ENCODE measurements at places on chromosomes 1 and 21.

GRCh38 chr1:219299420-219299819 lies 125.7 kb downstream of the LYPLAL1 start:
- DNase-seq, result no peak

DNA sequence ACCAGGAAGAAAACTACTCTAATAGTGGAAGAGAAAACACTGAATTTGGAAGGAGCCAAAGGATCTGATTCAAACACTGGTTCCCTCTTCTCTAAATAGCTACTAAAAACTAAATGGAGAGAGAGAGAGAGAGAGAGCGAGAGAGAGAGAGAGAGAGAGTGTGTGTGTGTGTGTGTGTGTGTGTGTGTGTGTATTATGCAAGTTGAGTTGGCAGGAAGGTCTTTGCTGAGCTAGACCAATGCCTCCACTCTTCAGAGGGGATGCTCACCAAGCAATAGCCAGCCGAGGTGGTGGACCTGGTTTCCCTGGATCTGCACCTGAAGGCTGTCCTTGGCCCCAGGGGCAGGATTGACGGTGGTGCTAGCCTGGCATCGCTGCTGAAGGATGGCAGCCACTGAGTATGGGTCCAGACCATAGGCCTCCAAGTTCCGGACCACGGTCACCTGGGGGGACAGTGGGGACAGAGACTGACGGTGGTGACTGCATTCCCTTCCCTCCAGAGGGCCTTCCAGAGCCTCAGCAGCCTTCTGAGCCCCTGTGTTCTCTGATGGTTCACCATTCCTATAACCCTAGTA lies 18.8 kb downstream of the EIF2D start:
- no peak for DNase-seq

- DNase-seq, result no peak
Measured at GRCh38 chr1:19203440-19203839, 6.6 kb downstream of the UBR4 start.

DNA sequence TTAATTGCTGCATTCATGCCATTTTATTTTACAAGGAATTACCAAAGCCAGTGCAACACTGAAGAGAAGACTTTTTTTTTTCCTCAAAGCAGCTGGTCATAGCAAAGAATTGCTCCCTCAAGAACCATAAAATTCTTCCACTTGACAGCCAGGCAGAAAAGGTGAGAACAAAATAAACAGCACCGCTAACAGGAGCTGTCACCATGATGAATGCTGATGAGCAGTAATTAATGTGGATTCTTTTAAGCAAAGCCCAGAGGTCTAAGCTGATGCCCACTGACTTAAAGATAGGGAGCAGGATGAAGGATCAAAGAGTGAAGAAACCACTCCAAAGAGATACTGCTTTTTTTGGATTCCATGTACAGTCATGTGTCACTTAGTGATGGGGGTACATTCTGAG lies 428.4 kb downstream of the BRINP3 start:
- no peak for DNase-seq

- DNase-seq, result no peak
Measured at GRCh38 chr1:109089242-109090015, 1.1 kb upstream of the TMEM167B start.

- no peak for DNase-seq
Measured at GRCh38 chr1:225044258-225044657, 114.8 kb downstream of the DNAH14 start.

GRCh38 chr1:10557714-10558113 lies 83.0 kb downstream of the PEX14 start:
- no peak for DNase-seq

DNA sequence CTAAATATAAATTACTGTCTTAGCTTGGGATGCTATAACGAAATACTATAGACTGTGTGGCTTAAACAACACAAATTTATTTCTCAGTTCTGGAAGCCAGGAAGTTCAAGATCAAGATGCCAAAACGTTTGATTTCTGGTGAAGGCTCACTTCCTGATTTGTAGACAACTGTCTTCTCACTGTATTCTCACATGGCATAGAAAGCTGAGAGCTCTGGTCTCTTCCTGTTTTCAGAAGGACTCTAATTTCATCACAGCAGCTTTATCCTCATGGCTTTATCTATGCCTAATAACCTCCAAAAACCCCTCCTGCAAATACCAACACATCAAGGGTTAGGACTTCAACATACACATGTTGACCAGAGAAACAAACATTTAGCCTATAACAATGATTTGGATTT lies 1795.5 kb downstream of the MRPL39 start:
- DNase-seq, result no peak

DNA sequence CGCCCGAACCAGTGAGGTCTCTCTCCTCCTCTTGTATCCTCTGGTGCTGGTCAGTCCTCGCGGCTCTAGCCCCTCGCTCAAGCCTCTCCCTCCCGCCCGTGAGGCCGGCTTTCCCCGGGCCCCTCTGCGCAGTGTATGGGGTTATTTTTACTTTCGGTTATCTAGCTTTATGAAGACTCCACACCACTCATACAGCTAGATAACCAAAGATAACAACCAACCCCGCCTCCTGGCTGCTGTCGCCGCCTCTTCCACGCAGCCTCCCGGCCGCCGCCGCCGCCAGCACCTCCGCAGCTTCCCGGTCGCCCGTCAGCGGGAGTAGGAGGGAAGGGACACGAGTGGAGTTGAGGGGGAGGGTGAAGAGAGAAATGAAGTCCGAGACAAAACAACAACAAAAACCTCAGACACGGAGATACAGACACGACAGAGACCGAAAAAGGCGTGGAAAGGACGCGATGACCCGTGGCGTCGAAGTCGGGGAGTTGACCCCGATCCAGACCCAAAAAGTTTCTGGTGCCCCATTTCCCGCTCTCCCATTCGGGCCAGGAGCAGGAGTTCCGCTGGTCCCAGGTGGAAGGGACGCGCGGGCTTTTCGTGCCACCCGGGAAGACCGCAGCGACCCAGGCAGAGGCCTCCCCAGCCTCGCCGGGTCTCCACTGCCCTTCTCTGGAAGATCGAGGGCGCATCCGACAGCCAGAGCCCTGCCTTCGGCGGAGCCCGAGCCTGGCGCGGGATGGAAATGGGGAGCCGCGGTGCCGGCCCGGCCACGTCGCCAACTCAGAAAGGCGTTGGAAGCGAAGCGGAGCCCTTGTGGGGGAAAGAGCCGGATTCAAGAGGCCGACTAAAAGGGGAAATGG lies 51.4 kb downstream of the RHBG start:
- DNase-seq, result no peak

DNA sequence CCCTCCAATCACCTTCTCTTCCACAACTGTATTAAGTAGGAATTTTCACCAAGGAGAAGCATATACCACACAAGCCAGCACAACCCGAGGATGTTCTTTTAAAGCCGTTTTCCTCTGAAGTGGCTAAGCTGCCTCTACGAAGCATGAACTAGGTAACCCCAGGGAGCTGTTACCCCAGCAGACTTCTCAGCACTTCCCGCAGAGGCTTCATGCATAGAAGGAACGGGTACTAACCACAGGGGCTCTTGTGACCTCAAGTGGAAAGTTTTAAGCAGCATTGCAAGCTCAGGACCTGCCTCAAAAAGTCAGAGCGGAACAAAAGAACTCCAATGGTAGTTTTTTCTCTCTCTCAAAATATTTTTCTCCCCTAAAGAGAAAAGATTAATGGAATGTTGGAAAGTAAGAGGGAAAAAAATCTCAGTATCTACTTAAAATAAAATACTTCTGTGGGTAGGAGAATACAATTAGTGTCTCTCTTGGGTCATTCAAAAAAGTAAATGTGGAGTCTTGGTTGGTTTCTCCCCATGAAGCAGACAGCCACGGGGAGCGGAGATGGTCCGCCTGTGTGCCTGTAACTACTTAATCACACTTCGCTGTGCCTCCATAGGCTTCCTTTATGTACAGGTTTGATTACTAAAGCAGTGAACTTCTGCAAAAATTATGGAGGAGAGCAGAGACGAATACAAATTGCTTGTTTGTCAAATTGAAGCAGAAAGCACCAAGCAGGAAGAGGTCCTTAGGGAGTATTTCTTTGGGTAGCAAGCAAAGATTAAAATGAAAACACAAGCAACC lies 40.9 kb downstream of the STX6 start:
- no peak for DNase-seq

GRCh38 chr1:157798211-157798610 lies 21.3 kb upstream of the FCRL2 start:
- DNase-seq, result no peak

DNA sequence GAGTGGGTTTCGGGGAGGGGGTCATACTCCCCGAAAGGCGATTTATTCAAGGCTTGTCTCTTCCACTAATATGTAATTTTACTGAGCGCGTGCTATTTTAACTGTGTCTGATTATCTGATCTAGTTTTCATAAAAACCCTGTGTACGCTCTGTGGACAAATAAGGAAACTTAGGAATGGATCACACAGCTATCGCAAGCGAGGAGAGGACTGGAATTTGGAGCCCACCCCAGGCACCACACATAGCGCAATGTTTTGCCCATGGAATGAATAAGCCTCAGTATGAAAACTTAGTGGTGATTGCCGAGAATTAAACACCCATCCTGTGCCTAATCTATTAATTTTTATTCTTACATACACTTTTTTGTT lies 9.8 kb upstream of the RAB42 start:
- DNase-seq, result no peak

- no peak for DNase-seq
Measured at GRCh38 chr1:64855557-64855956, 110.7 kb downstream of the RAVER2 start.

- no peak for DNase-seq
Measured at GRCh38 chr1:19852036-19852435, 30.2 kb upstream of the OTUD3 start.

GRCh38 chr1:200075938-200076546 lies 48.5 kb downstream of the NR5A2 start:
- DNase-seq, result no peak

GRCh38 chr1:28466226-28466778 lies 39.5 kb upstream of the RCC1 start:
- no peak for DNase-seq

GRCh38 chr1:33276573-33277298 lies 20.4 kb downstream of the ZNF362 start:
- DNase-seq, result no peak

- DNase-seq, result no peak
Measured at GRCh38 chr1:25550683-25551310, 7.4 kb downstream of the LDLRAP1 start.

- DNase-seq, result no peak
Measured at GRCh38 chr1:248611883-248612414, 14.4 kb upstream of the OR2T10 start.

DNA sequence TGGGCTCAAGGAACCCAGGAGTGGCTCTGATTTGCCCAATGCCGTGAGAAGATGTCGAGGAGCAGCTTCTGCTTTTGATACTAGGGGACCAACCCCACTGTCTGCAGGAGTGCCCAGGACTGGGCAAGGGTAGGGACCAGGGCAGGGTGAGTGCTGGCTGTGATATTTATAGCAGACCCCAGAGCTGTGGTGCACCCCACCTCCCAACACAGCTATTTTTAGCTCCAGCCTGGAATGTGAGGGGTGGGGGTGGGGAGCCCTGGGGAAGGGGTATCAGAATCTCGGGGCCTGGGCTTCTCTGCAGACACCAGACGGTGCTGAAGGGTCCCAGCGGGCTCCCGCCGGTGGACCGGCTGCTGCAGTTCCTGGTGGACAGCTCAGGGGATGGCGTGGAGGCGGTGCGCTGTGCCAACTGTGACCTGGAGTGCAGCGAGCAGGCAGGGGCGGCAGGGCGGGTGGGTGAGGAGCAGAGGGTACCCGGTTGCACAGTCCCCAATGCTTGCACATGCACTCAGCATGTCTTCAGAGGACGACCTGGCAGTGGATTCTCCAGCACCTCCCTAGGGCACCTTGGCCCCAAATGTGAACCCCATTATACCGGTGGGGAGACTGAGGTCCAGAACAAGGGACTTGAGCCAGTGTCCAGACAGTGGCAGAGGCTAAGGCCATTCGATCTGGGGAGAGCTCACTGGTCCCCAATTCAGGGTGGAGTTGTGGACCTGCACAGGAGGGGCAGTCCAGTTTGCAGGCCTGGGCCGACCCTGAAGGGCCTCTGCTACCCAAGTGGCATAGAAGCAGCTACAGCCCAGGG lies 1.4 kb downstream of the RNF207 start:
- no peak for DNase-seq

DNA sequence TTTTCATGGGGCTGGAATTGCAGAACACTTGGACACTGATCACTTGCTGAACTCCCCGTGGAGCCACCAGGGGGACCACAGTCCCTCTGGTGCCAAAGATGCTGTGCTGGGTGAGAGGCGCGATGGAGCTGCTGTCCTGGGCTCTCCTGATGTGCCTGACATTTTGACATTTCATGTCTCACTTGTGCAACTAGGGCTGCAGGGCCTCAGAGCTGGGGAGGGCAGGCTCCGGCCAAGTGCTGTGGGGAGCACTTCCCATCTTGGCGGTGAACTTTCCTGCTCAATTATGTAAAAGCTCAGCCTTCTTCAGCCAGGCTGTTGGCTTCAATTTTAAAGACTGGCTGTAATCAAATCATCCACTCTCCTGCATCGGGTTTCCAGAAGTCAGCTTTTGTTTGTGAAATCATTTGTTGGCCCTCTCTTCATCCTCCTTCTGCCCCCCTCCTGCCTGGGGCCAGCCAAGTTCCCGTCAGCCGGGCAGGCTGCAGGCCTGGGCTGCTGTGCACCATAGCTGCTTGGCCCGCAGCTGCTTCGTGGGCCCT lies 36.8 kb downstream of the KCNAB2 start:
- DNase-seq, result no peak

- DNase-seq, result no peak
Measured at GRCh38 chr1:226309398-226310244, 657 bp upstream of the LIN9 start.

DNA sequence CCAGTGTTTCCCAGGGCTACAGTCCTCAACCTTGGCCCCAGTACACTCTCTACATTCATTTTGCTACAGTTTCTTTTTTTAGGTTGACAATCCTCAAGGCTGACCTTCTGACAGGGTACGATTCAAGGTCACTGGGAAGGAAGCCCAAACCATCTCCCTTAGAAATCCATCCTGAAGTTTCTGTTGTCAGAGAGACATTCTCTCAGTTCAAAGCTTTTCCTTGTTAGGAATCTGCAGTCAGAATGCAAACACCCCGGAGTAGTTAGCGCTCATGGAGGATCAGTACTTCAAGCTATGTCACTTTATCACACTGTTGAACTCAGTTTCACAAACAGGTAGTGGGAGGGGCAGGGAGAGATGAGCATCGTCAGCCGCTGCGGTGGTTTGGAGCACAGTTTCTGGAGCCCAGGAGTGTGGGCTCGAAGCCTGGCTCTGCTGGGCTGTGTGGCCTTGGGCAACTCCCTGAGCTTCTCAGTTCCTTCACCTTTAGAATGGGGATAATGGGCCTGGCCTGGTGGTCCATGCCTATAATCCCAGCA lies 4.2 kb downstream of the SLC2A5 start:
- DNase-seq, result no peak

Measured in stimulated activated CD4-positive, alpha-beta T cell treated with anti-CD3 and anti-CD28 coated beads, Interleukin-1b, Interleukin-23, amount 100 ng/mL, for 1 hour (primary cell).